ACHN (cell line): ENCODE measurements at places on chromosomes 16 and 17.

- no peak for DNase-seq
Measured at GRCh38 chr17:39813631-39814030, 50.5 kb downstream of the IKZF3 start.

GRCh38 chr16:61362585-61362984, 673.7 kb downstream of the CDH8 start:
- no peak for DNase-seq

DNA sequence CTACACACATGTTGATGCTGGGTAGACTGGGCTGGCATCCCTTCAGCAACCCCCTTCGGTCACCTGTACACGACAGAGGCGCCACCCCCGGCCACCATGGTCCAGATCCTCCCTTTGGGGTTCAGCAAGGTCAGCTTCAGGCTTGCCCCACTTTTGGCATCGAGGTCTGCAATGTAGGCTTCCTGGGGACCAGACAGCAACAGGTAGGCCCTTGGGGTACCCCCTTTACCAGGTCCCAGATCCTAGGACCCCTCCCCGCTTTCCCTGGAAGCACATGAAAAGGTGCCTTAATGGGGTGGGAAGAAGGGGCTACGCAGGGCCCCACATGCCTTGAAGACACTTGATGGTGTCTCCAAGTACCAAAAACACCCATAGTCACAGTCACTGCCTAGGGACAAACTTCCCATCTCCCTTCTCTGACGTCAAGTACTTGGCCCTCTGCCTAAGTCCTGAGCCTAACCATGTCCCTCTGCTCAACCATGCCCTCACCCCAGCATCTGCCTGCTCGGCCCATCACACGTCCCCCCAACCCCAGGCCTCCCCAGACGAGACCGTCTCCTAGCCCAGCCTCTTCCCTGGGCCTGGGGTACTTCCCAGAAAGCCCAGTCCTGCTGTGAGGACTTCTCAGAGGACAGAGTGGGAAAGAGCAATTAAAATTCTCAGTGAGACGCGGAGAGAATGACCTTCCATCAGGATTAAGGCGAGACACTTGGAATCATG, 12.1 kb downstream of the ACLY start:
- DNase-seq: no peak

- no peak for DNase-seq
Measured at GRCh38 chr16:54595621-54596020, 309.0 kb upstream of the IRX3 start.

DNA sequence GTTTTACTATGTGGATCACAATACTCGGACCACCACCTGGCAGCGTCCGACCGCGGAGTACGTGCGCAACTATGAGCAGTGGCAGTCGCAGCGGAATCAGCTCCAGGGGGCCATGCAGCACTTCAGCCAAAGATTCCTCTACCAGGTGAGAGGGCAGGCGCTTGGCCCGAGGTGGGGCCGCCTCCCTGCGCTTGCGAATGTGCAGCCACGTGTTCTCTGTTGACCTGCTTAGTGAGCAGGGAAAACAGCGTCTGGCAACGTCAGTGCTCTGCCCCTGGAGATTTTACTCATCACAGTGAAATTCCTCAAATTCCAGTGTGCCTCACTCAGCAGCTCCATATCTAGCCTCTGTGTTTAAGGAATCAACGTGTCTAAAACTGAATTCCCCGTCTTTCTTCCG, 33.4 kb upstream of the CLEC18A start:
- peak; percentile 99 for DNase-seq

GRCh38 chr16:85557971-85558657, 55.0 kb upstream of the GSE1 start:
- no peak for DNase-seq

DNA sequence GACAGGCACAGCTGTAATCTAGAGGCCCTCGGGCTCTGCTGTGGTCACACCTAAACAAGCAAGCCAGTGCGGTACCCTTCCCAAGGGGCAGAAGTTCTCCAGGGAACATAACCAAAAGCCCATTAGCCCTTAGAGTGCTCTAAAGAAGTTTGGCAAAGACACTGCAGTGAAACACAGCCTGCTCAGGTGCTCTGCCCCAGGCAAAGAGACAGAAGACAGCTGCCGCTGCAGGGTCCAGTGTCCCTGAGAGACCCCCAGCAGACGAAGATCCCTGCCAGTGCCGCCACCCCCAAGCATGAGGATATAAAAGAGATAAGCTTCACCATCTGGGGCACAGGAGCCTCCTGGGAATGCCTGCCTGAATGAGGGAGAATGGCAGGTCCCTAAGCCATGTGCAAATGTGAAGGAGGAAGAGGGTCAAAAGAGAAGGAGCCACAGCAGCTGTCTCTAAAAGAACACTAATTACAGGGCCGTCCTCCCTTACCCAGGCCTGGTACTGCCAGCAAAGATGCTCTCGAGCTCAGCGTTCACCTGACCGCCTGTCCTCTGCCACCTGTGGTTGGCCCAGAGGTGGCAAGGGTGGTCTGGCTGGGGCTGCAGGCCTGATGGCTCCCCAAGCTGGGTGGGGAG, 29.7 kb downstream of the CUEDC1 start:
- DNase-seq: no peak

- no peak for DNase-seq
Measured at GRCh38 chr16:84095466-84095865, 21.3 kb downstream of the MBTPS1 start.

DNA sequence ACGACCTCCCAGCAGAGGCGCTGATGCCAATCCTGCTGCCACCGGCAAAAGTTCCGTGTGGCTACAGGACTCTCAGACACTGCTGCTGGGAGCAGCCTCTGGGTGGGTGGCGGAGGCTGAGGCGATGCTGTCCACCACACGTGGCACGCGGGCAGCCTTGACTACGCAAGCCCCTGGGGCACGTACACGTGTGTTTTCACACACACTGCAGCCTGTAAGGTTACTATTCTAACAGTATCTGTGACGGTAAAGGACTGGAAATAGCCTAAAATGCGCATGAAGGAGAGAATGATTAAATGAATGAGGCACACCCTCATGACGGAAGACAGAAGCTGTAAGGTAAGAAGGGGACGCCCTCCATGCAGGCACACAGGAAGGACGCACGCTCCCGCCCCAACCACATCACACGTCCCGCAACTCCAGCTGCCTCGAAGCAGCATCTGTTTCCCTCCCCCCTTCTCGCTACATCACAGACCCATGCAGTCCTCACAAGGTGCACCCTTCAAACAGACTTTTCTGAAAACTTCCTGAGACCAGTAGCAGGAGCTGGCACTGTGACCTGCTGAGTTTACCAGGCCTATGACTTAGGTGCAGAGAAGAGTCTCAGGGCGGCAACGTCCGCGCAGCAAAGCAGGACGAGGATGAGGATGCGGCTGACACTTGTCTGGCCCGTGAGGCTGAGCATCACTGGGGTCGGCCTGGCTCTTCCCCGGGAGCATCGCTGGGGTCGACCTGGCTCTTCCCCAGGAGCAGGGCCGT, 28.7 kb upstream of the FASN start:
- no peak for DNase-seq

GRCh38 chr17:69405096-69405495, 9.4 kb upstream of the MAP2K6 start:
- no peak for DNase-seq

GRCh38 chr16:47136099-47136842, 7.5 kb downstream of the NETO2 start:
- DNase-seq: peak; percentile 59

DNA sequence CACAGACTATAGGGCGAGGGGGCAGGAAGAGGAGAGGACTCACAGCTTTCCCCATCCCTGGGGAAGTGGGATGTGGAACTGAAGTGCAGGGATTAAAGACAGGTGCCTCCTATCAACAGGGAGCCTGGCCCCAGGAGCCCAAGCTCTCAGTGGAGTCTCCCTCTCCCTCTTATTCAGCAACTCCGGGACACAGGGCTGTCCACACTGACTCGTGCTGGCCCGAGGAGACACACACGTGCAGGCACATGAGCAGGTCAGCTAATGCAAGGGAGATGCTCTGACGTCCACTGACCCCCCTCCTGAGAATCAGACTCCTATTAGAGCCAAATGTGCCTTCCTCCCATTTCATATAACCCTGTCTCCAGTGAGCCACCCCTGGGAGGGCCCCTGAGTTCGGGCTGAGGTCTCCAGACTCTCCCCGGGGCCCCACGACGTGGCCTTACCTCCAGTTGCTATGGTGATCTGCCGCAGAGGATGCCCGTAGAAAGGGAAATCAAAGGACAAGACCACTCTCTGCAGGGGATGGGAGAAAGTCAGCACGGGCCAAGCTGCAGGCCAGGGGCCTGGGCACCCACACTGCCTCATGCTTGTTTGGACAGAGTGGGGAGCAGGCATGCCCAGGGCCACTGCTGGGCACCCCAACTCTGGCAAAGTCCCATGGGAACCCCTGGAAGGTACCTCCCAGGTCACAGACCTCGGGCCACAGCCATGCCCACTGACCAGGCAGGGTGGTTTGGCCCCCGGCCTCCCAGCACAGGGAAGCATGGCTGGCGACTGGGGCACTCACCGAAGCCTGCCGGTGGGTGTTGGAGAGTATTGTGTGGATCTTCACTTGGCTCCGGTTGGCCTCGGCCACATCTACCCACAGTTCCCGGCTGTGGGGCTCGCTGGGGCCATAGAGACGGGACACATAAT, 42.7 kb downstream of the PLXDC1 start:
- no peak for DNase-seq

GRCh38 chr17:72004611-72005331, 116.0 kb upstream of the SOX9 start:
- no peak for DNase-seq

DNA sequence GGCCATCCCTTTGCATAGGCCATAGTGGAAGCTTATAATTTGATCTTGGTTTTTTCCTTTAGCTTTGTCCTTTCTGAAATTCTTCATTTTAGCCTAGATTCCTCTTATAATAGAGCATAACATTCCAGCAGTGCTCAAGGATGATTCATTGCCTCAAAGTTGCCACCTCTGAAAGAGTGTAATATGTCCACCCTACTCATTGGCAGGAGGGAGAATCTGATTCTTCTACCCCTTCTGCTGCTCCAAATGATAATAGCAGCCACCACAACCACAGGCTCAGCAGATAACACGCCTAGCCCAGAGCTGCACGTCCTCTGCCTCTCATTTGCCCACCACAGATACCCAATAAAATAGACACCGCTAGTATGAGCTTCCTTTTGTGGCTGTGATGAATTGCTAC, 337.4 kb upstream of the HSBP1 start:
- DNase-seq: peak; percentile 9

- peak; percentile 26 for DNase-seq
Measured at GRCh38 chr16:57192720-57193486, 6.8 kb downstream of the RSPRY1 start.

GRCh38 chr17:33342025-33342424, 48.9 kb upstream of the ASIC2 start:
- DNase-seq: no peak

DNA sequence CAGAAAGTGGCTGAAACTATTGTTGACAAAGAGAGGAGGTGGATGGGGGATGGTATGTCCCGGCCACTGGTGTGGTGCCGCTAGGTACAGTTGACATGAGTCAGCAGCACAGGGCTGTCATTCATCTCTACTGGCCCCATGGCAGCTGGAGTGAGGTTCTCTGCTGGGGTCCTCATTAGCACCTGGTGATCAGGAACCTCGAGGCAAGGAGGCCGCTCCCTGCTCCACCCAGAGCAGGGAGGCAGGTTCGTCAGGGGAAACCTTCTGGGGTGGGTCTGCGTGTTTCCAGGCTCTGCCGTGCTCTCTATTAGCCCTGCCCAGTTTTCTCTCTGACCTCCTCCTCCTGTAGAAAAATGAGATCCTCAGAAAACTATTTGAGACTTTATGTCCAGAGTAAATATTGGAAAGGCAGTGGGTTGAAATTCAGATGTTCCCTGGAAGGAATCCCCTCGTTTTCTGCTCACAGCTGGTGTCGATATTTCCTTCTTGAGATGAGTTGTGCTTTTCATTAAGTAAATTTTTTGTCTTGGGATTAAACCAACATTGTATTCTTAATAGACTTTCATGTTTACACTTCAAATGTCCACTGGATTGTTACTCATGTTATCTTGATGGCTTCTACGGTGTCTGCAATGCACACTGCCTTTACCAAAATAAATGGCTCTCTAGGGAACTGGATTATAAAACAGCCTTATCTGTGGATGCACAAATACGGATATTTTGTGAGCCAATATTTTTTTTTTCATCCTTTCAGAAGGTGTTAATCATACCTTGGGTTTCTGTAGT, 7.1 kb downstream of the NTN1 start:
- DNase-seq: no peak

- no peak for DNase-seq
Measured at GRCh38 chr17:49360796-49361128, 1.3 kb downstream of the ZNF652 start.

DNA sequence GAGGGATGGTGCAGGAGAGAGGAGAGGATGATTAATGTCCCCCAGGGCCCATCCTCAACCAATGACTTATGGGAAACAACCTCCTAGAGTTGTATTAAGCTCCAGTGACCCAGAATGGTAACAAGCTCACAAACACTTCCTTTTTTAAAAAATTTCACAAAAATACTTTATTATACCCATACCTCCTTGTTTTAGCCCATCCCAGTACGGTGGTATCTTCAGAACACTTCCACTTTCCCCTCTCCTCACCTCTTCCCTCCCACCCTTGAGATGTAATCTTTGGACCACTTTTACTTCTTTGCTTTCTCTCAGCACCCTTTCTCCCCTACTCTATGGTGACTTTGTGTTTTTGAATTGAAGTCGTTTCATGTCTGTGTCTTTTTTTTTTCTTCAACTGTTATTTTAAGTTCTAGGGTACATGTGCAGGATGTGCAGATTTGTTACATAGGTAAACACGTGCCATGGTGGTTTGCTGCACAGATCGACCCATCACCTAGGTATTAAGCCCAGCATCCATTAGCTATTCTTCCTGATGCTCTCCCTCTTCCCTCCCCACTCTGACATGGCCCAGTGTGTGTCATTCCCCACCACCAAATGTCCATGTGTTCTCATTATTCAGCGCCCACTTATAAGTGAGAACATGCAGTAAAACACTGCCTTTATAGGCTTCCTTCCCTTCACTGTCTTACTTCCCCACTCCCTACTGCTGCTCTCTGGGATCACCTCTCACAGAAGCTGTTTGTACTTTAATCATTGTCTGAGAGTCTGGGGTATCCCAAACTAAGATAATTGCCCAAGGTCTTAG, 124.5 kb downstream of the PRKCB start:
- DNase-seq: no peak

DNA sequence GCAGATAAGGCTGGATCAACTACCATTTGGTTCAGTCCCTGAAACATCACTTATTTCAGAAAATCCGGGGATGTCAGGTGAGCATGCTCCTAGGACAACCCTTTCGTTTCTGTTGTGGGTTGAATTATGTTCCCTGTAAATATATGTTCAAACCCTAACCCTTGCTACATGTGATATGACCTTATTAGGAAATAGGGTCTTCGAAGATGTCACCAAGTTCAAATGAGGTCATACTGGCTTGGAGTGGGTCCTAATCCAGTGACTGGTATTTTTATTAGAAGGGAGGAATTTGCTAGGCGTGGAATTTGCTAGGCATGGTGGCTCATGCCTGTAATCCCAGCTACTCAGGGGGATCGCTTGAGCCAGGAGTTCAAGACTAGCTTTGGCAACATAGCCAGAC, 21.3 kb downstream of the SNX20 start:
- no peak for DNase-seq

DNA sequence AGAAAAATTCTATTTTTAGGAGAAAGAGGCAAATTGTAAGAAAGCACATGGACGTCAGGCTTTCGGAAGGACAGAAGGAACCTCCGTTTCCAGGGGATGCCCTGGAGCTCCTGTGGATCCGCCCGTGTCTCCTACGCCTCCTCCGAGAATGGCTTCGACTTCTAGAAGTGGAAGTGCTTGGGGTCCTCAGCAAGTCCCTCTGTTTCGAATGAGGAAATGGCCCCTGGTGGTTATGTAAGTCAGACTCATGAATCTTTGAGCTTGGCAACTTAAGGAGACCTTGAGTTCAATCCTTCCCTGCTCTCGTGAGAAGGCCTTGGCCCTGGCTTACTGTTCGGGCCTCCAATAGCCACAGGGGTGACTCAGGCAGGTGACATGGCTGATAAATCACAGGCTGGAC, 38.9 kb downstream of the COX4I1 start:
- no peak for DNase-seq
